ENCODE measurements at places on chromosomes 5 and 9. TPM values are rescaled to one million over a fixed set of nuclear protein-coding genes. Genes with fewer than 3 reads are reported as not detected.

PAEP gene
- not detected for polyA plus RNA-seq

PKD2L2 gene
- polyA plus RNA-seq, result 0.12 TPM

ISCA1 gene
- polyA plus RNA-seq, result 38.6 TPM

PCDHB6 gene
- not detected for polyA plus RNA-seq

F2RL2 gene
- 4.5 TPM for polyA plus RNA-seq

KYAT1 gene
- polyA plus RNA-seq, result 7.5 TPM

ACOT12 gene
- 0.31 TPM for polyA plus RNA-seq

PCDHB3 gene
- polyA plus RNA-seq, result not detected

IL11RA gene
- polyA plus RNA-seq, result 30.6 TPM

PCDHA4 gene
- not detected for polyA plus RNA-seq

MYO10 gene
- 10.3 TPM for polyA plus RNA-seq

Measured in small intestine (tissue), 16 donors.